ENCODE measurements at places on chromosomes 7 and 10.

DNA sequence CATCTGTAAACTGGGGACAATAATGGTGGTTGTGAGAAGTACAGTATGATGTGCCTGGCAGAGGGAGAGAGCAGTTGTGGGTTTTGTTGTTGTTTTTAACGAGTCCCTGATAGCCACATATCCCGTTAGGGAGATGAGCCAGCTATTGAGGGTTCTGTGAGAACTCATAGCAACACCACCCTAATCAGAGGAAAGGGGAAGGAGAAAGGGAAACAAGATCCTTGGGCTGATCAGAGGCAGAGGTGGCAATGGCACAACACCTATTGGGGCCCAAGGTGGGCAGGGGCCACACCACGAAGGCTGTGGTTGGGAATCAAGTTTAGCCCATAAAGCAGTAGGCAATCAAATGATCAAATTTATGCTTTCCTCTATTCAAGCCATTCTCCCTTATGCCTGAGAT lies 1.7 kb upstream of the MRPS24 start:
- no peak for DNase-seq

- no peak for DNase-seq
Measured at GRCh38 chr10:6271663-6272062, 68.9 kb downstream of the PFKFB3 start.

GRCh38 chr10:30433730-30434272 lies at the start of gene MAP3K8:
MAP3K8 (plus strand) TSS chr10:30434184; CDS start chr10:30438939, 4,755 bp downstream.
- DNase-seq: peak; percentile 57

DNA sequence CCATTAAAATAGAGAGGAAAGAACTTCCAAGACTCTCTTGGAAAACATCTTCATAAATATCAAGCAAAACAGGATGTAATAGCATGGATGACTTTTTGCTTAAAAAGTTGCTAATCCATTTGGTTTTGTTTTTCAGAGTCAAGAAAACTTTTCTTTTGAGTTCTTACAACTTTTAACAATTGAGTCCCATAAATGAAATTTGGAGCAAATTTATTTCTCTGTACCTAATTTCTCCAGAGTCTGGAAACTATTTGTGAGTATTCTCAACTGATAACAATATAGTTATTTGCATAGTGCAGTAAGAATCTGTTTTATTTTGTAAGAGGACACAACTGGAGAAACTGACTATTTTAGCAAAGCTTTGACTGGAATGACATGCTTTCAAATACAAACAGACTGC lies 606.3 kb upstream of the IGFBP3 start:
- no peak for DNase-seq

- DNase-seq: no peak
Measured at GRCh38 chr10:51005551-51005950, 68.7 kb upstream of the PRKG1 start.

GRCh38 chr7:137715121-137715520 lies 131.7 kb downstream of the DGKI start:
- no peak for DNase-seq

GRCh38 chr10:110474826-110475225 lies 22.9 kb upstream of the DUSP5 start:
- no peak for DNase-seq

GRCh38 chr10:63105225-63106110 lies 27.7 kb upstream of the NRBF2 start:
- no peak for DNase-seq

DNA sequence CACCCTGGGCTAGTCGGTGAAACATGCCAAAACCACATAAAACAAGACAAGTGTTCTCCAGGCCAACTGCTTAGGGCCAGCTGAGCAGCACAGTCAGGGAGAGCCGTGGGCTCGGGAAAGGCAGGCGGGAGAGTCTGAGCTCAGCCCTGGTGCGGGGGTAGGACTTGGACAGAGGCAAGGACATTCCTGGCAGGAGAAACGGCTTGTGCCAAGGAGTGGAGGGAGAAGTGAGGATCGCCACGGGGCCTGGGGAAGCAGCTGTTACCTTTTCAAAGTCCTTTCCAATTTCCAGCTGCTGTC lies 4.2 kb downstream of the ELN start:
- DNase-seq: no peak

- DNase-seq: no peak
Measured at GRCh38 chr10:55943403-55943802, 417.7 kb downstream of the ZWINT start.

DNA sequence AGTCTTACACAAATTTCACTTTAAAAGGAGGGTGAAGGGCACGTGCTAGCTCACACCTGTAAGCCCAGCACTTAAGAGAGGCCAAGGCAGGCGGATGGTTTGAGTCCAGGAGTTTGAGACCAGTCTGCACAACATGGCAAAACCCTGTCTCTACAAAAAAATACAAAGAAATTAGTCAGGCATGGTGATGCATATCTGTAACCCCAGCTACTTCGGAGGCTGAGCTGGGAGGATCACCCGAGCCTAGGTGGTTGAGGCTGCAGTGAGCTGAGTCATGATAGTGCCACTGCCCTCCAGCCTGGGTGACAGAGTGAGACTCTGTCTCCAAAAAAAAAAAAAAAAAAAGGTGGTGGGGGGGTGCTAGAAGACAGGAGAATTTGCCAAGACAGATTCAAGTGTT lies 237.3 kb upstream of the KLF14 start:
- no peak for DNase-seq

DNA sequence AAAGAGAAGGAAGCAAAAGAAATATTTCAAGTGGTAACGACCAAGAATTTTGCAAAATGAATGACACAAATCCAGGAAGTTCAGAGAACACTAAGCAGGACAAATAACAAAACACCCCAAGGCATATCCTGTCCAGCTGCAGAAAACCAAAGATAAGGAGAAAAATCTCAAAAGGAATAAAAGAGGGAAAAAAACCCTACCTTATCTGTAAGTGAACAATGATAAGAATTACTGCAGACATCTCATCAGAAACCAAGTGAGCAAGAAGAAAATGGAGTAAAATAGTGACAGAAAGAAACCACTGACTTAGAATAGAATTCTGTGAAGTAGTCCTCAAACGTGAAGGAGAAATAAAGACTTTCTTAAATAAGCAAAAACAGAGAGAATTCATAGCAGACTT lies 21.8 kb downstream of the CARD11 start:
- DNase-seq: no peak

- DNase-seq: no peak
Measured at GRCh38 chr7:139471740-139472353, 11.6 kb downstream of the KLRG2 start.

- DNase-seq: no peak
Measured at GRCh38 chr7:151805191-151805590, 71.7 kb downstream of the PRKAG2 start.
